Effector CD8-positive, alpha-beta T cell (primary cell): ENCODE measurements at places on chromosomes 11 and 22.

DNA sequence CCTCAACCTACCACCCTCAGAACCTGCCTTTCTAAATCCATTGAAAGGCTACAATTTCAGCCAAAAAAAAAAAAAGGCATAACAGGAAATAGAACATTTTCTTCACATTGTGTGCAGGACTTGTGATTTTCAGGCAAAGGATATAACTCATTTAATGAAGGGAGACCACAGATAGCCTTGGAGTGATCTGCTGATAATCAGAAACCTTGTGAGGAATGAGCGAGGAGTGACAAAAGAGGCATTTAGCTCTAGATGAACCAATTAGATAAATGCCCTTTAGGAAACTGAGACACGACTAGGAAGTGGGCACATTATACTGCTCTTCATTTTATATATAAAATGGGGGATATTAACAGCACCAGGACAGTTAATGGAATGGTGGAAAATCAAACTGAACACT, 216.5 kb upstream of the GRIA4 start:
- no peak for DNase-seq

GRCh38 chr11:65622011-65622410, 6.4 kb downstream of the PCNX3 start:
- no peak for DNase-seq

- DNase-seq: no peak
Measured at GRCh38 chr11:1113405-1114201, 38.9 kb downstream of the MUC2 start.

DNA sequence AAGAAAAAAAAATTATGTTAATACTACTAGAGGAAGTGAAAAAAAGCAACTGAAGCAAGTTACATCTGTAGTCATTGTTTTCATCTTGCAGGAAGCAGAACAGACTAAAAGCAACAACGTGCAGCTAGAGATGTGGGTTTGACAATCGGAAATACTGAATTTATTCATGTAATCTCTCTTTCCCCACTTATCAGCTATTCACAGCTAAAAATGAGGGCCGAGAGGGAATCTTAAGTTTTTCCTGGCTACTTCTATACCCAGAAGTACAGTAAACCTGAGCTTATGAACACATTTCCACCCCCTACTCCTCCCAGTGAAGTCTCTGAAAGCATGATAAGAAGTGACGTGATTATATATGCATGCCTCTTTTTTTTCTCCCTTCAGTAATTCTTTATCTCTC, 116.5 kb downstream of the SPON1 start:
- no peak for DNase-seq

DNA sequence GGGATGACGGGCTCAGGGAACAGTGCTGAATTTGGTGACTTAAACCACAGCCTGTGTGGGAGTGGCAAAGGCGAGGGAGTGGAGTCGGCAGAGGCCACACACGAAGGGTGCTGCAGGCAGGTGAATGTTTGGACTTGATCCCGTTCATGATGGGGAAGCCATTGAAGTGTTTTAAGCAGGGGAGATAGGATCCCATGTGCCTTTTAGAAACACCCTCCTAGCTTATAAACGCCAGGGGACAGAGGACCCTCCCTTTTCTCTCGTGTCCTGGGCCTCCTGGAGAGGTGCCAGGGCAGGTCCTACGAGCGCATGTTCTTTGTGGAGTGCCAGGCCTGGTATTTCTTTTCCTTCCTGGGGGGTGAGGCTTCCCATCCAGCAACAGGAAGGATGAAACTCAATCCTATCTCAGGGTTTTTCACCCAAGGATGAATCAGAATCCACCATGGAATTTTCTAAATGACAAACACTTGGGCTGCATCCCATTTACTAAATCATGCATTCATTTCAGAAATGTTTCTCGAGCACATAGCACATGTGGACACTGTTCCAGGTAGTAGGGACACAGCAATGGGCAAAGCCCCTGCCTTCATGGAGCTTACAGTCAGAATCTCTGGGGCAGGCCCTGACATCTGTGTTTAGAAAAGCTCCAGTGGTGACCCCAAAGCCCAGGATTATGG, 59.6 kb downstream of the CHRDL2 start:
- DNase-seq: no peak

DNA sequence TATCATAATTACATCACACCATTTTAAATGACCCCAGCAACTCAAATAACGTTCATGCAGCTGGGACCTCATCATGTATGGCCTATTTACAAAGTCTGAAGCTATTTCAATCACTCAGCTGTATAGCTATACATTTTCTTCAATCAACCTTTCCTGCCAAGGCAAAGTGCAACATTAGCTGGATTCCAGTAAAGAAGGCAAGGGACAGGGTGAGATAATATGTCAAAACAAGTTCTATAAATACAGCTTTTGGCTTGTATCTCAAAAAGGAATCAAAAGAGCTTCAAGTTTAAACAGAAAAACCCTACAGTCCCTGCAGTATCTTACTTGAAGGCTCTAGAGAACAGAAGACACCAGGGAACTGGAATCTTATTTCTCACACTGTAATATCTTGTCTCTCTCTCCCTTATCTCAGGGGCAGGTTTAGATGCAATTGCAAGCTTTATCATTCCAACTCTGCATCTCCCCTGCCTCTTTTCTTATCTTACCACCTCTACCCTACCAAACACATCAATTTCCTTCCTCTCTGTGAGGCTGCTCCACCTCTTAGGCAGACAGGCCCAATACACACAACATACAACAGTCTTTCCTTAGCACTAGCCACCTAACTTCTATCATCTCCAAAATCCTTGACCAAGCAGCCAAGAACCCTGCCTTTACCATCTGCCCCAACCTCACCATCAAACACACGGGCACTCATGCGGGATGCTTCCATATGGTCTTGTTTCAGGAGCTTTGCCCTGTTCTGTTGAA, 34.5 kb downstream of the CELF1 start:
- no peak for DNase-seq

GRCh38 chr11:106917973-106918372, 100.3 kb downstream of the GUCY1A2 start:
- no peak for DNase-seq
